ENCODE measurements at places on chromosomes 4 and X.

DNA sequence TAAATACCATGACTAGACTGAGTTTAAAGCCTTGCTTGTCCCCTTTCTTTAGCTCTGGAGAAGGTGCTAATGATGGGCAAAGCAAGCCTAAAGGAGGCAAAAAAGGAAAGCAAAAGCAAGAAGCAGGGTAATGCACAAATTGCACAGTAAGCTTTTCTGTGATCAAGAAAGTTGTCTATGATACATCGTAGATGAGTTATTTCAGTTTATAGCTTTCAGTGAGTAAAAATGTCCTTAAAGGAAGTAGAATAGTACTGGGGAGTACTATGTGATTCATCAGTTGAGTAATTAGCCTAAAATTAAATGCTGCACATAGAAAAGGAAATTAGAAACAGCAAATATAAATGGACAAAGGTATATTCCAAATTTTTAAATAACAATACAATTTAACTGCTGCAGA is 50.2 kb upstream of the PDE5A start:
- DNase-seq, result peak; percentile 29

DNA sequence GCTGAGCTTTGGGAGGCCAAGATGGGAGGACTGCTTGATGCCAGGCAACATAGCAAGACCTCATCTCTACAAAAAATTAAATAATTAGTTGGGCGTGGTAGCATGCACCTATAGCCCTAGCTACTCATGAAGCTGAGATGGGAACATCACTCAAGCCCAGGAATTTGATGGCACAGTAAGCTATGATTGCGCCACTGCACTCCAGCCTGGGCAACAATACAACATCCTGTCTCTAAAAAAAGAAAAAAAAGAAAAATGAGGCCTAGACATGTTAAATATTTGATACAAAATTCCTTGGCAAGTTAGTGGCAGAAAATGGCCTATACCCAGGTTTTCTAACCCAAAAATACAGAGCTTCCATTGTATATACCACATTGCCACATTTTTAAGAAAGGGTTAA is 88.1 kb upstream of the MAB21L2 start:
- peak; percentile 26 for DNase-seq

GRCh38 chr4:6771229-6771671 is 11.3 kb upstream of the KIAA0232 start:
- DNase-seq, result no peak

- DNase-seq, result no peak
Measured at GRCh38 chrX:45768666-45769236, 568.1 kb upstream of the DIPK2B start.

DNA sequence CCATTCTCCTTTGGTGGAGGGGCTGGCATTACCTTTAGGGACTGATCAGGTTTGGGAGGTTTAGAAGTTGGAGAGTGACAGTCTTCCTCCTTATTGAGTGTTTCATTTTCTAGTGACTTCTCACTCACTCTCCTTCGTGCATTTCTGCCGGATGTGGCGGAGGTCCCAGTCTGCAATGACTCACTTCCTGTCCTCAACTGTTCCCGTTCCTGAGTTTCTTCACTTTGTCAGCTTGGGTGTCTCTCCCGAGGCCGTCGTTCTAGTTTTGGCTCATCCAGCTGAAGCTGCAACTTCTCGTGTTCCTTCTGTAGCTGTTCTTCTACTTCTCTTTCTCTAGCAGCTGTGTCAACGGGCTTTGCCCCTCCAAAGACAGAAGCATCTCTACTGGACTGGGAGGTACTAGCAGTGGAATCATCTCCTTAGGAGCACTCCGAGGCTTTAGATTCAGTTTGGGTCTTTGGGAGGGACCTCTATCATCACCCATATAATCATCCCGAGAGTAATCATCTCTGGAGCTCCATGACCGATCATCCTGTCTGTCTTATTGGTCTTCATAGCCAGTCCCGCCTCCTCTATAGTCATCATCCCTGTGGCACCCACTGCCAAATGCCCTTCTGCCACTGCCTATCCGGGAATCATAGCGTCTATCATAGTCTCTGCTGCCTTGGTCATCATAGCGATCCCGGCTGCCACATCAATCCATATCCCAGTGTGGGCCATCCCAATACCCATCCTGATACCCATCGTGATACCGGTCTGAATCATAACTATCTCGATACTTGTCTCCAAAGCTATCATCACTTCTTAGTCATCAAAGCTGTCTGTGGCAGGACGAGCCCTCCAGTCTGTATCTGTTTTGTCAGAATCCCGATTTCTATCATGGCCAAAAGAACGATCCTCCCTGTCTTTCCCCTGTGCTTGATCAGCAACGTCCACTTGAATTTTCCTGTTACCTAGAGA is 35.3 kb upstream of the VSIG4 start:
- DNase-seq, result no peak

- peak; percentile 65 for DNase-seq
Measured at GRCh38 chrX:120517936-120518335, 42.8 kb downstream of the CUL4B start.

GRCh38 chrX:9482837-9483236 is 18.0 kb downstream of the TBL1X start:
- no peak for DNase-seq

DNA sequence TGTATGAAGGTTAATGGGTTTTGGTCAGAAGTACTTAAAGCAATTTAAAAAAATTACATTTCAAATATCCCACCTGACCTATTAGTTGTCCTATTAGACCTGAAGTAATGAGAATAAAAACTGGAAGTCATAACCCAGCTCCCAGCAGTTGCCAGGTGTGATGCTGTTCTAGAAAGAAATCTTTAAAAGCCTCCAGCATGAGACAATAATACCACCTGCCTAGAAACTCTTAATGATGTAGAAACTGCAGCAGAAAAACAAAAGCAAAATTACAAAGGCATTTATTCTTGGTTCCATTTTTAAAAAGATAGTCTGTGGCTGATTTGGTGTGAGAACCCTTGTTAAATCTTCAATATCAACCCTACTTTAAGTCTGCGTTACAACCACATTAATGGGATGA is 1137.7 kb upstream of the TENM3 start:
- DNase-seq, result no peak

- no peak for DNase-seq
Measured at GRCh38 chrX:2230457-2230856, 270.3 kb downstream of the DHRSX start.

DNA sequence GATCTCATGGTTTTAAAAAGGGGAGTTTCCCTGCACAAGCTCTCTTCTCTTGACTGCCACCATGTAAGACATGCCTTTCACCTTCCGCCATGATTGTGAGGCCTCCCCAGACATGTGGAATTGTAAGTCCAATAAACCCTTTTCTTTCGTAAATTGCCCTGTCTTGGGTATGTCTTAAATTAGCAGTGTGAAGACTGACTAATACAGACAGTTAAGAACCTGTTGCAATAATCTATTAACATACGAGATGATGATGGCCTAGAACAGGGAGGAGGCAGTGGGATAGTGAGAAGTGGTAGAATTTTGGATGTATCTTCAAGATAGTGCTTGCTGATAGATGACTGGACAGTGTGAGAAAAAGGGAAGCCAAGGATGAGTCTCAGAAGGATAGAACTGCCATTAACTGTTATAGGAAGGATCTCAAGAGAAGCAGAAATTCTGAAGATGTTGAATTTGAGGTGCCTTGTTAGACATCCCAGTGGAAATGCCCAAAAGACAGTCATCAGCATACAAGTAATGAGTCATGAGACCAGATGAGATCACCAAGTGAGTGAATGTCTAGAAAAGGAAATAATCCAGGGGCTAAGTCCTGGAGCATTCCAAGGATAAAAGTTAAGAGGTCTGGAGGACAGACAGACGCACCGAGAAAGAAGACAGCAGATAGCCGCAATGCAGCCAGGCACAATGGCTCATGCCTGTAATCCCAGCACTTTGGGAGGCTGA is 38.8 kb upstream of the UGDH start:
- DNase-seq, result peak; percentile 86

- DNase-seq, result no peak
Measured at GRCh38 chr4:9904976-9905587, 116.2 kb downstream of the SLC2A9 start.

- peak; percentile 61 for DNase-seq
Measured at GRCh38 chrX:138858438-138858837, 146.9 kb upstream of the FGF13 start.

DNA sequence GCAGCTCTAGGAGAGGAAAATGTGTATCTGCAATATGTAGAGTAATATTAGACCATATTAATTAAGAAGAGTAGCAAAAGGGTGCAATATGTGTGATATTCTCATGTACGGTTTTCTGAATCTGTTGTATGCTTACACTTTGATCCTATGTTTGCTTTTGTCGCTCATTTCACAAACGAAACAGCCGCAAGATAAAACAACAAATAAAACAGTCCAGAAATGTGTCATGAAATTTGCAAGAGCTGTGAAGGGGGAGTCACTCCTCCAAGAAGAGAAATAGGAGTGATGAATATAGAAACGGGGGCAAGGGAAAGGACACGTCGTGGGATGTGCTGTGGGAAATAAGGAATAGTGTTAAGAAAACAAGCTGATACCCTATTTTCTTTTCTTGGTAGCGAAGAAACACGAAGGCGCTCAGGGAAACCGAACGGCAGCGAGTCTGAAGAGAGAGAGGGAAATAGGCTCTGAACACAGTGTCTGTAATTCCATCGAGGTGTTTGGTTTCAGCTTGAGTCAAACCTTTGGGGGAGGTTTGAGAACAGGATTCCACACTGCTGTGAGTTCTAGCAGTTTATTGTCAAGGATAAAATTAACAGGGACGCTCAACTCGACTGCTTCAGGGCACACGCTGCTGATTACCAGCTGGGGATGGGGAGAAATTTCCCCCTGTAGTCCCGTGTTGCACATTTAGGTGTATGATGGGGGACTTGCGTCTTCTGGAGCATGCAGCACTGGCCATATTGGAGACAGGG is 595.6 kb upstream of the TENM3 start:
- peak; percentile 73 for DNase-seq

DNA sequence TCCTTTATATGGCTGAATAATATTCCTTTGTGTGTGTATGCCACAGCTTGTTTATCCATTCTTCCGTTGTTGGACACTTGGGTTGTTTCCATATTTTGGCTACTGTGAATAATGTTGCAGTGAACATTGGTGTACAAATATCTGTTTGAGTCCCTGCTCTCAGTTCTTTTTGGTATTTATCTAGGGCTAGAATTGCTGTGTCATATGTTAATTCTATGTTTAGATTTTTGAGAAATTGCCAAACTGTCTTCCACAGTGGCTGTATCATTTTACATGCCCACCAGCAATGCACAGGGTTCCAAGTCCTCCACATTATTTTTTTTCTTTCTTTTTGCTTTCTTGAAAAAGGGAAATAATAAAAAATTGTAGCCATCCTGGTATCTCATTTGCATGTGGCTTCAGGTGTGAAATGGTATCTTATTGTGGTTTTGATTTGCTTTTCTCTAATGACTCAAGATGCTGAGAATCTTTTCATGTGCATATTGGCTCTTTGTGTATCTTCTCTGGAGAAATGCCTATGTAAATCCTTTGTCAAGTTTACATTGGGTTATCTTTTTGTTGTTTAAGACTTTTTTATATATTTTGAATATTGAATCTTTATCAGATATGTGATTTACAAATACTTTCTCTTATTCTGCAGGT is 129.7 kb downstream of the RAPGEF2 start:
- DNase-seq, result peak; percentile 22

GRCh38 chr4:124943145-124943889 is 230.8 kb upstream of the ANKRD50 start:
- DNase-seq, result no peak

DNA sequence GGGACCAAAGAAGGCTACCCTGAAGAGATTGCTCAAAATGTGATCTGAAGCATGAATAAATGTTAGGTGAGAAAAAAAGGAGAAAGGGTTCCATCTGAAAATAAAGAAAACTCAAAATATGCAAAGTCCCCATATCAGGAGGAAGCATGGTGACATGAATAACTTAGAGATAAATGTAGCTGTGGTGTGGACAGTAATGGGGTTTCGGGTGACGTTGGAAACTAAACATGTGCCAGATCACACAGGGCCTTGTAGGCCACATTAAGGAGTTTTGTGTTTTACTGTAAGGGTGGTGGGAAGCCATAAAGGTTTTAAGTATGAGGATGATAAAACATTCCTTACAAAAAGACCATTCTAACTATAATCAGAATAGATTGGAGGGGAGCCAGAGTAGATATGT is 40.3 kb upstream of the ACSL4 start:
- DNase-seq, result no peak

DNA sequence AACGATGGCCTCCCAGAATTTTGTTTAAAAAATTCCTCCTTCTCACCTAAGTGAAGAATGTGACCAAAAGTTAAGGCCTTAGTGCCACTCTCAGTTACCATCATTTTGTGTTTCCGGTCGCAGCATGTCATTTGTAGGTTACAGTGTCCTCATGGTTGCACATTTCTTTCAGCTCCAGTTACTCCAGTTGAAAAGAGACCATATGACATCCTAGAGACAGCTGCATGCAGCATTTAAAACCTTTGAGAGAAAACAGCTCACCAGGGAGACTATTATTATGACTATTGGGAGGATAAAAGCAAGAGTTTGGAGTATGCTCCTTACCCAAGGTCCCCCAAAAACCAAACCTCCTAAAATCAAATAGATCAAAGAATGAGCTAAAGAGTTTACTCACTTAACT is 45.8 kb downstream of the MGARP start:
- DNase-seq, result no peak

DNA sequence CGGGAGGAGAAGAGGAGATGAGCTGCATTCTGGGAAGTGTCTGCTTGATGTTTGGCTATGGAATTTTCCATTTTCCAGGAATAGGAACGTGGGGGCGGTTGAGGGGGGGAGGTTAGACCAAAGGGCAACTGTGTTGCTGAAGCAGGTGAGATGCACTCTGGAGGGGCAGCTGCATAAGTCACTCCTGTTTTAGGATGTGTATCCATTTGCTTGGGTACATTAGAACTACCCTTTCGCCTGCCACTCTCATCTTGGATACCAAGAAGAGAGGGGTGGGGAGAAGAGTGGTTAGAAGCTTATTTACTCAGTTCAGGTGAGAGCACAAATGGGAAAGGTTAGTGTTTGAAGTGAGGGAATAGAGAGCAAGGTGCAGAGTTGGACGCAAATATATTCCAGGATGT is 934 bp upstream of the GPR119 start:
- DNase-seq, result no peak

- no peak for DNase-seq
Measured at GRCh38 chr4:159506801-159507517, 404.1 kb downstream of the RAPGEF2 start.

DNA sequence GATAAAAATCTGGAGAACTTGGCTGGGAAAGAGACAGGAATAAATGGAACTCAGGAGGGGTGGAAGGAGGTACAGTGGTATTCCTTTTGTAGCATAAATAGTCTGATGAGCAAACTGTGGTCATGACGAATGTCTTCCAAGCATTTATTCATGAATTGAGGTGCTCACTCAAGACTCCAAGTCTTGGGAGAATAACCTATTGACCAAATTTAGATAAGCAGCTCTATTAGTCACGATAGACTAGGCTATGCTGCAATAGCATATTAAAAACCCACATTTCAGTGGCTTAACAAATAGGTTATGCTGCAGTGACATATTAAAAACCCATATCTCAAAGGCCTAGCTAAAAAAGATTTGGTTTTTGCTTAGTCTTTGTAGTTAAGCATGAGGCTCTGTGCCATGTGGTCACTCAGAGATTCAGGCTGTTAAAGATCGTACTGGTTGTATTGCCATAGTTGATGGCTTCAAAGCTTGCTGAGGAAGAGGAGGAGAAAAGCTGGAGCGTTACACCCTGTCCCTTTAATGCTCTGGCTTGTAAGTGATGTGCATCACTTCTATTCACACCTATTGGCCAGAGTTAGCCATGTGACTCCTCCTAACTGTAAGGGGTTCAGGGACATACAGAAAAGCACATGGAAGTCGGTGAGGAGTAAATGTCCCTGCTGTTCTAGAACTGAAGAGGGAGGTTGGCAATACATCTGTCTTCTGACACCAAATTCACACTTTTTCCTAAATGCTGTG is 24.5 kb upstream of the CCDC149 start:
- no peak for DNase-seq

Measured in fibroblast of skin of right quadriceps (primary cell).